ENCODE measurements at places on chromosomes 12 and 14.

DNA sequence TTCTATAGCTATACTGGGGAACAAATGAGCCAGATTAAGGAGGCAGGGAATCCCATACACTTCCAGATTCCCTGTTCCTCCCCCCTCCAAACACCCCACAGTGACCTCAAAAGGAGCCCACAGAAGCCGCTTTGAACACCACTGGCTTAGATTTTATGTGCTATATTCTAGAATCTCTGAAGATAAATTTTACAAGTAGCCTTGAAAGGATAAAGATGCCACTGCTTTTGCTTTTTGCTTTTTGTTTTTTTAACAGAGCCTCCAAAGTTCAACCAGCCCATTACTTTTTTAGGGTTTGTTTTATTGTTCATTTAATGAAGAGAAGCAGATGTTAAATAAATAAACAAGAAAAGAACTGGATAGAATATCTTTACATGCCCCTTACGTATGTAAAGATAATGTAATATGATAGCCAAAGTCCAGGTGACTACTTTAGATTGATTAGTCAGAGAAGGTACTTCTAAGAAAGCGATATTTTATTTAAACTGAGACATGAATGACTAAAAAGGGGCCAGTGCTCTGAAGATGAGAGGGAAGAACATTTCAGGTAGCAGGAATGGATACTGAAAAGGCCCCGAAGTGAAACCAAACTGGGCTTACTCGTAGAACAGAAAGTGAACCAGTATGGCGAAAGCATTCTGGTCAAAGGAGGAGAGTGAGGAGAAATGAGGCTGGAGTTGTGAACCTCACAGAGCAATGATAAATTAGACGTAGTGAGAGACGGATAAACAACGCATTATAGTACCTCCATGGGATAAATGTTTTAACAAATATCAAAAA, 44.6 kb downstream of the DUSP6 start:
- no peak for DNase-seq

GRCh38 chr12:32107359-32108267, 966 bp downstream of the BICD1 start:
- peak; percentile 27 for DNase-seq

DNA sequence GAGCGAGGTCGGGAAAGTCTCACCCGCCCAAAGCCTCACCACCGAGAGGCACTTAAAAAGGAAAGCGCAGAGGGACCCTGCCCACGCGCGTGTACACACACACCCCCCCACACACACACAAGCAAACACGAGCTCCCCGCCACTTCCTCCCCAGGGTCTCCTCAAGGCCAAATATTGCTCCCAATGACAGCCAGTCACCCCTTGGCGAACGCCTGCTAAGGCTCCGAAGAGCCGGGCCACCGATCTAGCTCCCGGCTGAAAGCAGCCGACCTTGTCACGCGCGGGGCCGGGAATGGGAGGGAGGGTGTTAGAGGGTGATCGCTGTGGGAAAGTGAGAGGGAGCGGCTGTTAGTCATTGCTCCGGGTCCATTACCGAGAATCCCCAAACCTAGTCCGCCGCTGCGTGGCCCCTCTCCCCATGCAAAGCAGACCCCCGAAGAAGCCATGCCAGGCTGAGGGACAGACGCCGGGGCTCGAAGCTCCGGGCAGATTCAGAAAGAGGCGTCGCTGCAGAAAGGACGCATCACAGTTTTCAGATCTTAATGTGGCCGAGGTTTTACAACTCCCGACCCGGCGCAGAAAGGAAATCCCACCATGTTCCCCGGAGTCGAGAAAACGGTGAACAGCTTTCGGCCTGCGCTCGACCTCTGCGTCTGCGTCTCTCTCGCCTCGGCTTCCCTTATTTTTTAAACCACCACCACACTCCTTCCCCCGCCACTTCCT, 2.6 kb downstream of the BMP4 start:
- peak; percentile 31 for DNase-seq

DNA sequence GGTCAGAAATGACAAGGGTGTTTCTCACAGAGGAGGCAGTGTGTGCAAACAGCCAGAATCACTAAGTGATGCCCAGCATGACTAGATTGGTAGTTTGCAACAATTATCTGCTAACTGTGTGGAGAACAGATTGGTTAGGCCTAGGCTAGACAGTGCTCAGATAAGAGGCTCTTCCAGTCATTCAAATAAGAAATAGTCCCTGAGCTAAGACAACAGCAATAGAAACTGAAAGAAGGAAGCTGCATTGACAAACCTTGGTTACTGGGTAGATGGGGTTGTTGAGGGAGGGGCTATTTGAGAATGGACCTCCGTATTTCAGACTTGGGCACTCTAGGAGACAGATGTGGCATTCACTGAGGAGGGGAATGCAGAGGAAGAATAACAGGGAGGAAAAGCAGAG, 255.0 kb upstream of the NPAS3 start:
- DNase-seq: no peak

DNA sequence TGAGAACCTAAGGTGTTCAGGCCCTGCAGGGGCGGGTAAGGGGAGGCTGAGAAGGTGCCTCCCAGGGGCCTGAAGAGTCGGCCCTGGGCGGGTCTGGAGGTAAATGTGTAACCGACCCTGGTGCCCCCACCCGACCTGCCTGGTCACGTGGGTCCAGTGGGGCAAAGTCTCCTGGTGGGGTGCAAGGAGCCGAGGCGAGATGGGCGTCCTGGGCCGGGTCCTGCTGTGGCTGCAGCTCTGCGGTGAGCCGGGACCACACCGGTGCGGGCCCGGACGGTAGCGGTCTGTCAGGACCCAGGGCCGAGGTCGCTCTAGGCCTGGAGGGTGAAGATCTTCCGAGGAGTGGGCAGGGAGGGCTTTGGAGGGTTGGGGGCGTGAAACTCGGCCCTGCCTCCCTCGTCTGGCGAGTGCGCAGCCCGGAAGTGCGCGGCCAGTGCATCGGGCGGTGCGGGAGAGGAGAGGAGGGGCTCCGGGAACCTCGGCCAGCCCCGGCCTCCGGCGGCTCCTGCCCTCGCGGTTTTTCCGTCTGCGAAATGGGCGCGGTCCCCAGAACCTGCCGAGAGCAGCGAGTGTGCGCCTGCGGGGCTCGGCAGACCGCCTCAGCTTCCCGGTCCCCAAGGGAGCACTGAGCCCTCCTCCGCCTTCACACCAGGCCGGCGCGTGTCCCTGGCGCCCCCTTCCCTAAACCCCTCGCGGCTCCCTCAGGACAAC, at the start of gene AMN:
TSS of gene AMN (plus strand) at position 174 of the 711 bp plus-strand sequence. CDS start at position 200, 26 bp downstream.
- no peak for DNase-seq

DNA sequence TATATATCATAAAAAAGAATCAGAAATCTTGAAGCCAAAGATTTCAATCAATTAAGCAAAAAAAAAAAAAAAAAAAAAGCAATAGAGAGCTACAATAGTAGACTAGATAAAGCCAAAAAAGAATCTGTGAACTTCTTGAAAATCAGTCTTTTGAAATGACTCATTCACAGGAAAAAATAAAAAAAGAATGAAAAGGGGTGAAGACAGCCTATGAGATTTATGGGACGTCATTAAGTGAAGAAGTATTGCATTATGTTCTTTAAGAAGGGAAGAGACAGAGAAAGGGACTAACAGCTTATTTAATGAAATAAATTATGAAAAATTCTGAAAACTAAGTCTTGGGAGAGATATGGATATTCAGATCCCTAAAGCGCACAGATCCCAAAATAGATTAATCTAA, 103.8 kb downstream of the ACSS3 start:
- DNase-seq: no peak

DNA sequence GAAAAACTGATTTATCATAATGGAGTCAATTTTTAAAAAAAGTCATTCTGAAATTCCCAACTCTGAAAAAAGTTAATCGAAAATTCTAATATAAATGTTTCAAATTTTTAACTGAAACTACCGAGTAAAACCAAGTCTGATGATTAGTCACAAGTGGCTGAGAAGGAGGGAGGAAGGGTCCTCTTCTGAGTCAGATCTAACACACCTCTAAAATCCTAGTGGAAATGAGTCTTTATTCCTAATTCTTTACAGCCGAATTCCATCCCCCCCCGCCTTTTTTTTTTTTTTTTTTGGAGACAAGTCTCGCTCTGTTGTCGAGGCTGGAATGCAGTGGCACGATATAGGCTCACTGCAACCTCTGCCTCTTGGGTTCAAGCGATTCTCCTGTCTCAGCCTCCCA, 37.9 kb downstream of the RAD9B start:
- DNase-seq: no peak

GRCh38 chr12:57085999-57086492, 2.9 kb upstream of the NAB2 start:
- peak; percentile 10 for DNase-seq

DNA sequence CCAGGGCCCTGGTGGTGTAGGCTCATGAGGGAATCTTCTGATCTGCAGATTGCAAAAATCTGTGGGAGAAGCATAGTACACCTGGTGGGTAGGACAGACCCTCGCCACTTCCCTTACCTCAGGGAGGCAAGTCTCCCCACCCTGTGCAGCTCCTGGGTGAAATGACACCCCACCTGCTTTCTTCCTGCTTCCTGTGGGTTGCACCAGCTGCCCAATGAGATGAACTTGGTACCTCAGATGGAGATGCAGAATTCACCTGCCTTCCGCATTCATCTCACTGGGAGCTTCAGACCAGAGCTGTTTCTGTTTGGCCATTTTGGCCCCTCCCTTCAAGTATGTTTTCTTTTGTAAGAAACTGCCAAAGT, 4.7 kb downstream of the CLEC2D start:
- DNase-seq: no peak

DNA sequence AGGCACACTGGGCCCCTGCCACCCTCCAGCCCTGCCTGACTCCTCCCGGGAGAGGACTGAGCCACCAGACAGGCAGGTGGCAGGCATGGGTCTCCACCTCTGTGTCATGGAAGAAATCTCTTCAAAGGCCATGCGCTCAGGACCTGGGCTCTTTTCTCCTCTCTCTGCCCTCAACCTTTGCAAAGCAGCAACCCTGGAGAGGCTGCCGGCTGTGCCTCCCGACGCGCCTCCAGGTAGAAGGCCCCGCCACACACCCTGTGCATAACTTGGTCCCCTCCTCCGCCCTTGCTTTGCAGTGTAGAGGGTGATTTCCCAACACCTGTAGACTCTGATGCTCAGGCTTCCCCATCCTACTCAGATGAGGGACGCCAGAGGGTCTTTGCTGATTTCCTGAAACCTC, 28.2 kb upstream of the TMEM179 start:
- no peak for DNase-seq

GRCh38 chr14:59044707-59045106, 143.8 kb upstream of the DAAM1 start:
- no peak for DNase-seq

GRCh38 chr12:55698965-55699364, 8.7 kb downstream of the ITGA7 start:
- DNase-seq: no peak

- DNase-seq: no peak
These were observed 1.0 kb downstream of the TMEM30B start for GRCh38 chr14:61280092-61280525.

Data from HEK293T (cell line).